NT2/D1 (cell line): ENCODE measurements at places on chromosomes 7 and 10.

DNA sequence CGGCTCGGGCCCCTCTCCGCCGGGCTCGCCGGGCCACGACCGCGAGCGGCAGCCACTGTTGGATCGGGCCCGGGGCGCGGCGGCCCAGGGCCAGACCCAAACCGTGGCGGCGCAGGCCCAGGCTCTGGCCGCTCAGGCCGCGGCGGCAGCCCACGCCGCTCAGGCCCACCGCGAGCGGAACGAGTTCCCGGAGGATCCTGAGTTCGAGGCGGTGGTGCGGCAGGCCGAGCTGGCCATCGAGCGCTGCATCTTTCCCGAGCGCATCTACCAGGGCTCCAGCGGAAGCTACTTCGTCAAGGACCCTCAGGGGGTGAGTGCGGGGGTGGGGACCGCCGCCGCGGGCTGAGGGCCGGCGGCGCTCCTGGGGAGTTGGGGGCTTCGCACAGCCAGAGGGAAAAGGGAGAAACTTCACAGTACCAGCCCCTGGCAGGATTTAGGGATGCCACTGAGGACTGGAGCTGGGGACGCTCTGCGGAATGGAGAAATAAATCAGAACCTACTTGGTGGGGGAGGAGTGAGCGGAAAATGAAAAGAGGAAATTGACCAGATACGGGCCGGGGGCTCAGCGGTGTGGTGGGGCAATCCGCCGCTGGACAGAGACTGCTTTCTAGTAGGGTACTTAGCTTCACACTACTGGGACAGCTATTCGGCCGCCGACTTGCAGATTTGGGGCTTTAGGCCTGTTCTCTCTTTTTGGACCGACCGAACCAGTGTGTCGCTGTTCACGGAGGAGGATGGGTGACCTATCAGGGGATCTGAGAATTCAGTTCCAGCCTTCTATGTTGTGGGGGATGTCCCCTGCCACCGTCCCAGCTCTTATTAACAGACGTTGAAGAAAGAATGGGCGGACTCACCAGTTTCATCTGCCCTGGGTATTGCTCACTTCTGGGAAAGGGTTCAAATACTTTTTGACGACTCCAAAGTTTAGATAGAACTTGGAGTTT, 669 bp downstream of the PI4K2A start:
- DNase-seq: no peak

GRCh38 chr10:73773152-73773879, 8.5 kb upstream of the CHCHD1 start:
- no peak for DNase-seq

- DNase-seq: no peak
Observed at GRCh38 chr10:118823256-118823907, 68.6 kb upstream of the CACUL1 start.

DNA sequence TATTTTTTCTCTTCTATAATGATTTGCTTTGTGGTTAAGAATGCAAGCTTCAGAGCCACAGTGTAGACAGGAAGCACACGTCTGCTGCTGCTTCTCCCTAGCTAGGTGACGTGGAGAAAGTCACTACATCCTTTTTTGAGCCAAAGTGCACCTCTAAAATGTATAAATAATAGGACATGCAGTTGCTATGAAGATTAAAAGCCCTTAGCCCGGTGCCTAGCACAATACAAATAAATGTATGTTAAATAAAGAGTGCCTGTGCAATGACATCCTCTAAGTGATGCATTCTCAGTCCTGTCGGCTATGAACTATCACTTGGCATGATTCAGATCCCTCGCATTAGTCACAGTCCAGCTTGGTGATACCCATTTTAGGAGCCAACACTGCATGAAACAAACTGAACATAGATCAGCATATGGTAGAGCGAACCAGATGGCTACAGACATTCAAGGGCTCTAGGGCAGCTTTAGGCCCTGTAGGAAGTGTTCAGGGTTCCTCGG, 4.8 kb upstream of the TRDMT1 start:
- no peak for DNase-seq

GRCh38 chr7:55307123-55307916, 57.8 kb upstream of the LANCL2 start:
- no peak for DNase-seq

- no peak for DNase-seq
Observed at GRCh38 chr7:20241194-20241910, 24.2 kb upstream of the MACC1 start.

- DNase-seq: no peak
Observed at GRCh38 chr7:65809259-65809981, 63.5 kb upstream of the VKORC1L1 start.

GRCh38 chr7:46034056-46034768, 113.1 kb upstream of the IGFBP3 start:
- no peak for DNase-seq

GRCh38 chr7:126370038-126370668, 882.6 kb downstream of the GRM8 start:
- DNase-seq: no peak

DNA sequence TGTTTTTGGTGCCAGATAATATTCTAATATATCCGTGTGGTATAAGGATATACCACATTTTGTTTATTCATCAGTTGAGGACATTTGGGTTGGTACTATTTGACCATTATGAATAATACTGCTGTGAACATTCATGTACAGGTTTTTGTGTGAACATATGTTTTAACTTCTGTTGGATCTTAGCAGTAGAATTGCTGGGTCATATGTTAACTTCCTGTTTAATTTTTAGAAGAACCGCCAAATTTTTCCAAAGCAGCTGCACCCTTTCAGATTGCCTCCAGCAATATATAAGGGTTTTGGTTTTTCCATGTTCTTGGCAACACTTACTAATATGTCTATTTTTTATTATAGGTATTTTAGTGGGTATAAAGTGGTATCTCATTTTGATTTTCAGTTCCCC, 22.8 kb downstream of the VPS26A start:
- no peak for DNase-seq

DNA sequence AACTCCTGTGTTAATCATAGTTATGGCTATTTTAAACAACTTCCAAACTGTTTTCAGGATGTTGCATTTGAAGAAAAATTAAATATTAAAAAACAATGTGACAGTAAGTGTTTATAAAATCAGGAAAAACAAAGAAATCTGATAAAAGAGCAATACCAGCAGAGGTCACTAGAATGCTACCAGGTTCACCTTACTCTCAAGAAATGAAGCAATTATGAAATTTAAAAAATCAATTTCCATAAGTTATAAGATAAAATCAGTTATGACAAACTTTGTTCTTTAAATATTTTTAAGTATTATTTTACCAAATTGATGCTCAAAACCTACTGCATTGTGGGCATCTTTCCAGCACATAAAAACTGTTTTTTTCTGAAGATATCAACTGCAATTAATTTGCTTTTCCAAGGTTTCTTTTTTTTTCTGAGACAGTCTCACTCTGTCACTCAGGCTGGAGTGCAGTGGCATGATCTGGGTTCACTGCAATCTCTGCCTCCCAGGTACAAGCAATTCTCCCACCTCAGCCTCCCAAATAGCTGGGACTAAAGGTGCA, 50.7 kb upstream of the RHEB start:
- no peak for DNase-seq

DNA sequence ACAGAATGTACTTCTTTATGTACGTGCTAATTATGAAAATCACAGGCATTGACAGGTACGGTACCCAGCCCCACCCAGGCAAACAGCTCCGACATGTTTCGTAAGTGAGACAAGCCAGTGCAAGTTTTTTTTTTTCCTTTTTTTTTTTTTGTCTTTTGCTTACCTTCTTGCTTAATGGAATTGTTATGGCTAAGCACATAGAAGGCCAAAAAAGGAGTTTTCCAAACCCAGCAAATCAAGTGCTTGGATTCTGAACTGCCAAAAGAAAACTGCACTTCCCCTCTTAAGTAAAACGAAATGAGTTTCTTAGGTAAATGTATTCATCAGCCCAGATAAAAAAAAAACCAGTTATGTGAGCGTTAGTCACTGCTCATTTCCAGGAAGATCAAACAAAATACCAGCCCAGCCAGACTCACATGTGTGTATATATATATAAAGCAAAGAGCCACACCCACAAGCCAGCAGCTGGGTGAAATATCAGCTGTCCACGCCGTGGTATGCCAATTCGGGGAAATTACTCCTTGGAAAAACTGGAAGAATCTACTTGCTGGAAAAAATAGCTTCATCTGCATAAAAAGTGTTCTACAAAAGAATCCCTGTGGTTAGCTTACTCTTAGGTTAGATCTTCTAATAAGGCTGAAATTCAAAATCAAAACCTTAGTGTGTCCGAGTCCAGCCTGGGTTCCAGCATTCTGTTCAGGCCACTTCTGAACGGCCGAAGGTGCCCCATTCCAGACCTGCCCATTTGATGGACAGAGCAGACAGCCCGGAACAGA, 8.0 kb downstream of the KLF6 start:
- no peak for DNase-seq

GRCh38 chr10:112911206-112911605, 38.8 kb upstream of the TCF7L2 start:
- DNase-seq: no peak

DNA sequence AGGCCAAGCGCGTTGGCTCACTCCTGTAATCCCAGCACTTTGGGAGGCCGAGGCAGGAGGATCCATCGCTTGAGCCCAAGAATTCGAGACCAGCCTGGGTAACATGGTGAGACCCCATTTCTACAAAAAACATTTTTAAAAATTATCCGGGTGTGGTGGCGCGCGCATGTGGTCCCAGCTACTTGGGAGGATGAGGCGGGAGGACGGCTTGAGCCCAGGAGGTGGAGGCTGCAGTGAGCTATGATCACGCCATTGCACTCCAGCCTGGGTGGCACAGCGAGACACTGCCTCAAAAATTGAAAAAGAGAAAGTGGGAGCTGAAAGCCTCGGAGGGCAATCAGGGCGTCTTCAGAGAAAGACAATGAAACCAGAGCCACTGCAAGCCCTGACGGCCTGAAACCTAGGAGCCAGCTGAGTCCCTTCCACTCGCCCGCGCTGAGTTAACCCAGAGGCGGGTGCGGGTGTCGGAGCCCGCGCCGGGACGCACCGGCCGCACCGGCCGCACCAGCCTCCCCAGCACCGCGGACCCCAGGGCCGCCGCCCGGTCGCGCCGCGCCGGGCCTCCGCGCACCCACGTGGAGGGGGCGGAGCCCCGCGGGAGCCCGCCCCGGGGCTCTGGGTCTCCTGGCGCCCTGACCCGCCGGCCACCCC, 22.4 kb downstream of the ZFAND2A start:
- DNase-seq: no peak

DNA sequence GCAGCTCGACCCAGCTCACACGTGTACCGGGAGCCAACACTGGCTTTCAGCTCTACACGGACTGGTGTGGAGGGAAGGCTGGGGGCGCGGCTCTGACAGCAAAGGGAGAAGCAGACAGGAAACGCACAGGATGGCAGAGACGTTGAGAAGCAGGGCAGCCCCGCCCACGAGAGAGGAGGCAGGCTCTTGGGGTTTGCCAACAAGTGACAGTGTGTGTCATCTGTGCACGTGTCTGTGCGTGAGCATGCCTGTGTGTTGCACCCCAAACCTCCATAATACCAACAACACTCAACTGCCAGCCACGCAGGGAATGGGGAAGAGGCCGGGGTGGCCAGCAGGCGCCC, 64.4 kb upstream of the PDGFA start:
- no peak for DNase-seq

GRCh38 chr7:139563856-139564255, 40.4 kb downstream of the CLEC2L start:
- no peak for DNase-seq

DNA sequence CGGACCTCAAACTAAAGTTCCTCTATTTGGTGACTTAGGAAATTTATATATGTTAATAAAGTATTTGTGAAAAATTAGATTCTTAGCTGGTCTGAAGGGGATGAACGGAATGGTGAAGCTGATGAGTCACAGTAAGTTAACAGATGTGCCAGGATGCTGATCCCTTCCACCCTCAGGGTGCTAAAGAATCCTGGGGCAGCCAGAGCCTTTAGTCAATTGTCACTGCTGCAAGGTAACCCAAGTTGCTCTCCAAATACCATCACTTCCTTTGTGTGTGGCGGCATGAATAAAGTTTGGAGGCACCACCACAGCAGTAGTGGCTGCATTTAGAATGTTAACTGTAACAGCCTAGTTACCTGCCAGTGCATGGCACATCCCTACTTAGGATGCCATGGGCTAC, 222.6 kb upstream of the PPP1R3A start:
- DNase-seq: no peak

- DNase-seq: no peak
Observed at GRCh38 chr10:84224411-84225028, 824 bp downstream of the LRIT2 start.
